Fibroblast of skin of left biceps (primary cell): ENCODE measurements at places on chromosomes 4 and X.
A peak's percentile ranks its signal among the peaks of the same experiment; 100 is the strongest.

- DNase-seq, result no peak
Measured at GRCh38 chr4:180811556-180811955, 1431.6 kb upstream of the TENM3 start.

DNA sequence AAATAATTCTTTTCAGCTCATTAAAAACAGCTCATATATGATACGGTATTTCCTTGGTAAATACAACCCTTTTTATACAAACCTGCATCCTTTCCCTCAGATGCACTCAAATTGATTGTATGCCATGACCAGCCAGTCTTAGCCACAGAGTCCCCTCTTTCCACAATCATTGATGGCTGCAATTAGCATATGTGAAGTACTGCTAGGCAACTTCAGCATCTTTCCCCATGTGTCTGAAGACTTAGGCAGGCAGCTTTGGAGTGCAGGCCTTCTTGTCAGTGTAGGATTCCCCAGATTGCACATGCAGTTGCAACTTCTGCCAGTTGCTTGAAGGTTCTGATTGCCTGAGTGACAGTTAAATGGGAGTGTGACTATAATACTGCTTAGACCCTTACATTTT is 15.6 kb upstream of the MBNL3 start:
- no peak for DNase-seq

GRCh38 chrX:39869846-39870601 is 227.7 kb downstream of the BCOR start:
- no peak for DNase-seq

DNA sequence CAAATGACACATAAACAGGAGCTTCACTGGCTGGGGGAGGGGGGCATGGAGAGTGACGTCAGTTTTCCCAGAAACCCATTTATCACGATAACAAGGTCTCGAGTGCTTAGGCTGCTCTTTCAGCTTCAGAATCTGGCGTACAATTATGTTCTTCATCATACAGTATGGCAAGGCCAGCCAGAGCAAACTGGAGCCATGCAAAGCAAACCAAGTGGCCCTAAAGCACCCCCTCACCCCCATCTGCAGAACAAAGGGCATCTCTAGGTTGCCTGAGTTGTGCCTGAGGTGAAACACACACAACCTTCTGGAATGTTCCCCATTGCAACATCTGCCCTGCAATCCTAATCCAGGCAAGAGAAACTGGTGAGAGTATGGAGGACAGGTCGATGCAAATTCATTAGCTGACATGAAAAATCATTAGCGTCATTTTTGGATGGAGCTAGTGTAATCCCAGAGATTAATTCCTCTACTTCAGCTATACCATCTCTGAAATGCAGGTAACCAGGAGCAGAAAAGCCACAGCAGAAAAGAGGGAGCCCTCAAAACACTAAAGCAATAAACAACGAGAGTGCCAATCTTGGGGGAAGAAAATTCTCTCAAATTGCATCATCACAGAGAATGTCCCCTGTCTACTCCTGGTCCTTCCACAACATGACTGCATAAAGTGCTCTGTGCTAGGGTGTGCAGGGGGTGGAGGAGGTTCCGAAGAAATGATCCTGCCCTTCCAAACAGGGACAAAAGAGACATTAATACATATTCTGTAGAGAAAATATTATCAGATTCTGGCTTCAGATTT is 1.8 kb downstream of the SEPTIN6 start:
- peak; percentile 44 for DNase-seq

GRCh38 chrX:149825424-149825823 is 43.7 kb downstream of the MAGEA9 start:
- no peak for DNase-seq

- no peak for DNase-seq
Measured at GRCh38 chr4:147760695-147761094, 28.8 kb downstream of the ARHGAP10 start.

GRCh38 chrX:25049357-25049756 is 33.6 kb upstream of the ARX start:
- DNase-seq, result no peak

DNA sequence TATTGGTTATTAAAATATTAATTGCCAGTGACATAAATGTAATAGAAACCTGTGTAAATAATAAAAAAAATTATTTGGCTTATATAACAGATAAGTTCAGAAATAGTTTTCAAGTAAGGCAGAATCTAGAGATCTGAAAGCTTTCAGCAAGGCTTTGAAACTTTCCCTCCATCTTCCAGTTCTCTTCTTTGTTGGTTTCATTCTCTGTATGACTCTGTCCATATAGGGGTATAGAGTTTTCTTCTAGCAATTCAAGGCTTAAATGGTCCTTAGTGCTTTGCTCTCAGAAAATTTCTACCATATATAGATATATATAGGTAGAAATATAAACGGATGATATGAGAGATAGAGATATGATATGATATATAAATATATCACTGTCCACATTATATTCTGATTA is 160.5 kb upstream of the GABRA2 start:
- DNase-seq, result no peak

DNA sequence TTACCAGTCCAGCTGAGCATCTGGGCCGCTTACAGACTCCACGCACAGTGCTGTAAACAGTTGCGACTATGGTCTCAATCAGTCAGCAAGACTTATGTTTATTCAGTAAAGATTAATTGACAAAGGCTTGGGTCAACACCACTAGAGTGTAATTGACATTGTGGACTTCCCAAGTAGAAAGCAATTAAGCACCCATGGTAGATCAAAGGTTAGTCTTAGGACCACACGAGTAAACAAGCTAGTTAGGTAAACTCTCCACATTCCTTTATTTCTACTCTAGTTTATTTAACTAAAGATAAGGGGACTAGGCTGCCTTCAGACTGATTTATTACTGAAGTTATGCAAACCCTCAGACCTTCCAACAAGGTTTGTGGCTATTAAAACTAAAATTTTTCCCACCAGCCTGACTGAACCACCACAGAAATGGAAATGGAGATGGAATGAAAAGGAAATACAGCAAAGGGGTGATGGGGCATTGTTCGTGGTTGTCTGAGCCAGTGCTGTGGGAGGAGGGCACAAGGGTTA is 44.2 kb downstream of the MTHFD2L start:
- DNase-seq, result no peak

GRCh38 chr4:2843941-2844584 is 419 bp downstream of the ADD1 start:
- no peak for DNase-seq

GRCh38 chr4:6494431-6495295 is 22.2 kb upstream of the PPP2R2C start:
- no peak for DNase-seq

DNA sequence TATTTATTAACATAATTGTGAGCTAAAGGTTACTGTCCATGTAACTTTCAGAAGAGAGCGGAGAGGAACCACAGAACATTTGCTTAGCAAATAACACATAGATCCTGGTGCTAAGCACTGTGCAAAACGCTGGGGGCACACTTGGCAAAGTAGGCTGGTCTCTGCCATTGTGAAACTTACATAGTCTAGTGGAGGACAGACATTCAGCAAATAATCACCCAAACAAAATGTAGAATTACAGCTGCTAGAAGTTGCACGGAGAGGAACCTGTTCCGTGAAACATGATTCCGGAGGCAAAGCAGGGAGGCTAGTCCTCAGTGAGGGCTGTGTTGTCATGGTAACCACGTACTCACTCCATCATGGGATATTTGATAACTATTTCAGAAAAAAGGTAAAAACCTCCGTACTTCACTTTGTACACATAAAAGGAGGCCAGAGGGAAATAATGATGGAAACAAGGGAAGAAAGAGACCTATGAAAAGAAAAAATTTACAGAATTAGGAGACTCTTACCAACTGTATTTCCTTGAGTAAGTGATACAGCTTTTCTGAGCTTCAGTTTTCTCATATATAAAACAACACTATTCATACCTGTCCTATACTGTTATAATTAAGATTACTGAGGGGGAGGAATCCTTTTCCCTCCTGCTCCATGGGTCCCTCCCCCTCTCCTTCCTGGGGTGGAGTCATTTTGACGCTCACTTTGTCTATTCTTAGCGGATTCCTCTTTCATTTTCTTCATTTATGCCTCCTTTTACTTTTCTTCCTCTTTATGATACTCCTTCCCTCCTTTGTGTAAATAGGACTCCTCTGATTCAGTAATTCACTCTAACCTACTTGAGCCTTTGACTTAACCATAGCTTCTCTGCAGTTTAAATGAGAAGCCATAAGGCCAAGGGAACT is 825 bp upstream of the RASGEF1B start:
- DNase-seq, result no peak

- DNase-seq, result no peak
Measured at GRCh38 chr4:57410331-57411052, 300.3 kb upstream of the IGFBP7 start.

DNA sequence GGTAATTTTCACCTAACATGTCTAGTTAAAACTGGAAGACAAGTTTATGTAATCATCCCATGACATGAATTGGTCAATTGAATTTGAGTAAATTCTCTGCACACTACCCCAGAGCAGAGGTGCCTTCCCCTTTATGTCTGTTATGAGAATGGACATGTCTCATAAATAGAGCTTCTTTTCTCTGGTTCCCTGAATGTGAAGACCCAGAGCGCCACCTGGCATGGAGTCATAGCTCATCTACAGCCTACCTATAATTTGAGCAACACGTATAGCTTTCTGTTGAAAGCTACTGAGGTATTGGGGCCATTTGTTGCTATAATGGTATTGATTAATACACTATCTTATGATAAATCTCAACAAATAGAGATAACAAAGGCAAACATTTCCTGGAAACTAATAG is 626.5 kb upstream of the GALNTL6 start:
- no peak for DNase-seq

GRCh38 chrX:29308726-29309125 is 721.5 kb downstream of the IL1RAPL1 start:
- DNase-seq, result no peak
